ENCODE measurements at places on chromosomes 16 and 17.

GRCh38 chr17:7445619-7445968 lies 733 bp downstream of the CHRNB1 start:
- no peak for DNase-seq

GRCh38 chr17:78266231-78266631 lies 34.8 kb downstream of the TMEM235 start:
- DNase-seq, result no peak

- DNase-seq, result no peak
These were observed 81.5 kb downstream of the MYO1D start for GRCh38 chr17:32795339-32795979.

DNA sequence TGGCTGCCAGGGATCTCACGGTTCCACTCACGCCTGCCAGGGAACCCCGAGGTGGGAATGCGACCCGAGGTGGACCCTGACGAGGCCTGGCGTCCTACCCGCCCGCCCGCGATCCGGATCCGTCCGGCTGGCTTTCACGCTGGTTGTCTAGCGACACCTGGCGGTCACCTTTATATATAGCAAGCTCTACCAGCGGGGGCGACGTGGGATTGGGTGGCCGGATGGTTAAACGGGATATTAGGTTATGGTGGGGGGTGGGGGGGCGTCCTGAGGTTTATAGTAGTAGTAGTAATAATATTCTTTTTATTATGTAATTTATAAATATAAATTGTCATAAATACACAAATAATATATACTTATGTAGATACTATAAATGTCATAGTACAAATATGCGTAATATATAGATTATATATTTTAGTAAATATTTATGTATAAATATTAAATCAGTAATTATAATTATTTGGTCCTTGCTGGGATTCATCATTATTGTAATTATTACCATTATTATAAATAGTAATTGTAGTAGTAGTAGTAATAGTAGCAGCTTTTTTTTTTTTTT lies 136.9 kb downstream of the KCNJ12 start:
- DNase-seq, result peak; percentile 55

- no peak for DNase-seq
These were observed 76.1 kb upstream of the SDK2 start for GRCh38 chr17:73720187-73720834.

- peak; percentile 49 for DNase-seq
These were observed 99.3 kb upstream of the C17orf78 start for GRCh38 chr17:37276475-37276874.

DNA sequence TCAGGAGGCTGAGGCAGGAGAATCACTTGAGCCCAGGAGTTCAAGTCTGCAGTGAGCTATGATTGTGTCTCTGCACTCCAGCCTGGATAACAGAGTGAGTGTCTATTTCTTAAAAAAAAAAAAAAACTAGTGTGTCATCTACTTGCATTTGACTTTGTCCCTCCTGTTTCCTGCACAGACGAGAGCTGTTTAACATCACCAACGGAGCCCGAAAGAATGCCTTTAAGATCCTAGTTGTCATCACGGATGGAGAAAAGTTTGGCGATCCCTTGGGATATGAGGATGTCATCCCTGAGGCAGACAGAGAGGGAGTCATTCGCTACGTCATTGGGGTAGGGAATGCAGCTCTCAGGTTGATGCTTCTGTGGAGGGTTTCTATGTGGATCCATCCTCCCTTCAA lies 13.4 kb downstream of the ITGAM start:
- no peak for DNase-seq

GRCh38 chr16:47395733-47396498 lies 64.9 kb downstream of the ITFG1 start:
- DNase-seq, result no peak

GRCh38 chr17:62895320-62896301 lies 70.4 kb upstream of the TANC2 start:
- no peak for DNase-seq

GRCh38 chr17:38544175-38544838 lies 61.4 kb downstream of the SRCIN1 start:
- no peak for DNase-seq

GRCh38 chr16:2675021-2675420 lies 7.3 kb upstream of the KCTD5 start:
- no peak for DNase-seq

DNA sequence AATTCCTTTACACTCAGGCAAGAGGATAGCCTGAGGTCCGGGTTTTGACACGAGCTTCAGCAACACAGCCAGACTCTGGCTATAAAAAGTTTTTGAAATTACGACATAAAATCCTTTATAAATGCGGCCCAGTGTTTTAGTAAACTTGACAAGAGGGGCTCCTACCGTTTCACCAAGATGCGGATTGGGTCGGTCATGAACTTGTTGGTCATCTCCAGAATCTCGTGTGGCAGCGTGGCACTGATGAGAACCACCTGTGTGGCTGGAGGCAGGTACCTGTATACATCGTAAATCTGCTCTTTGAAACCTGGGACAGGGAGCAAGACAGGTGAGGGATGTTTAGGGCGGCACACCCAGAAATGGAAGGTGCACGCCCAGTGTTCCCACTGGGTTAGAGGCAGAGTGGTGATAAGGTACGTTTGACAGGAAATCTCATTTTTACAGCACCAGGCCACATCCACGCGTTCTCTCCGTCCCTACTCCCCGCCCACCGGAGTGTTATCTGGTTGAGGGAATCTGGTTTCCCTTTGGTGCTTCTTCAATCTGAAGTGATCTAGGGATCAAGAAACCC lies 8.0 kb downstream of the EIF4A3 start:
- DNase-seq, result no peak

GRCh38 chr17:7484919-7485377 lies 782 bp downstream of the POLR2A start:
- DNase-seq, result no peak

- no peak for DNase-seq
These were observed 34.0 kb downstream of the CPNE2 start for GRCh38 chr16:57126411-57126810.

- DNase-seq, result no peak
These were observed 13.5 kb downstream of the PRCD start for GRCh38 chr17:76553178-76553908.

- DNase-seq, result no peak
These were observed 23.9 kb downstream of the UNK start for GRCh38 chr17:75808549-75808904.

DNA sequence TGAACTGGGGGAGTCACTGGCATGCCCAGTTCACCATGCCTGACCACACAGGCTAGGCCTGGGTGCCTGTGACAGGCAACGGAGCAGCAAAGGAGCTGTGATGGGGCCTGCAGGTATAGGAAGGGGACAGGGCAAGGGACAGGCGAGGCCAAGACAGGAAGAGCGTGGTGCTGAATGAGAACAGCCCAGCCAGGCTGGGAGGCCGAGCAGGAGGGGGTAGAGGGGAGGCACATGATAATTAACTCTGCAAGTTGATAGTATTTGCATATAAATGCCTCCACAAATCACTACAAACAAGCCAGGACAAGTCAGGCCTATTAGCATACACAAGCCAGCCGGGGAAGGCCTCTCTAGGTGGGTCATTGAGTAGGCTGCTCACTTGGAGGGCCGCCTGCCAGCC lies 7.8 kb downstream of the ZFHX3 start:
- no peak for DNase-seq

DNA sequence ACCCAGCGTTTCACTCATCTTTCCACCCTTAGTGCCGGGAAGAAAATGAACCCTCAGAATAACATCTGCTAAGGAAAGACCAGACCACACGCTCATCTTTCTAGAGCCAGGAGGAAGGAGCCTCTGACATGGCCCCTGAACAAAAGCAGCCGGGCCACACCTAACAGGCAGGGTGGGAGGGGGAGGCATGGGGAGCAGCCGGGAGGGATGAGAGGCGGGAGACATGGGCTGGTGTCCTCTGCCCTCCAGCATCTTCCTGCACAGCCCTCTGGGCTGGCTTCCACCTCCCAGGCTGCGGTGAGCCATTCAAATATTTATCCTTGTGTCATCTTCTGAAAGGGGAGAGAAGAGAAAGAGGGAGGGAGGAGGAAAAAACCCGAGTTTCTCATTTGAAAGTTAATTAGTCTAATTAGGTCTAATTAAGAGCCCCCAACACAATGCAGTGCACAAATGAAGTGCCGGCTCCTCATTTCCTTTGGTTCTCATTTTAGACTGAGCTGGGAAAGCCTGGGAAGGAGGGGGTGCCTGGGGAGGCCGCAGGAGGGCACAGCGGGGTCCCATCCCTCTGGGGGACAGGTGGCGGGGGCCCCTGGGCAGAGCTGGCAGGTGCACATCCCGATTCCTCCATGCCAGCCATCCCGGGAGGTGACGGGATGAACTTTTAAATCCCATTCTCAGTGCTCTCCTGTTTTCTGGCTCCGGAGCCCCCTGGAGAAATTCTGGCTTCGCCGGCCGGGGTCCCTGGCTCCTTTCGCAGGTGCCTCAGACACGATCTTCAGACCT lies 90.5 kb downstream of the ENGASE start:
- no peak for DNase-seq

- DNase-seq, result no peak
These were observed 907.5 kb downstream of the CDH8 start for GRCh38 chr16:61128545-61129323.

DNA sequence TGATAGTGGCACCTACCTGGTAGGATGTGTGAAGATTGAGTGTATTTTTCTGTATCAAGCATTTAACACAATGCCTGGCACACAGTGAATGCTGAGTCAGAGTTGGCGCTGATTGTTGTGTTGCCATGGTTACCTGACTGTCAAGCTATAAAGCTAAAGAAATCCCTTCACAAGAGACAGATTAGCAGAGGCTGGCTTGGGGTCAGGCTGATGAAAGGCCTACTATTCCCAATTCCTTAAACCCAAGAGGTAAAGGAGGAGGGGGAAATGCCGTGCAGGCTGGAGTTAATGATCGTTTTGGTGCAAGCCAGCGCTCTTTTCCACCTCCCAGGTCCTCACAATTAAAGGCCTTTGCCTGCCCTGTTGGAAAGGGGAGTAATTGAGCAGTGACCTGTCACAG lies 5.9 kb downstream of the CLEC19A start:
- DNase-seq, result peak; percentile 7

- DNase-seq, result no peak
These were observed 6.1 kb upstream of the HIC1 start for GRCh38 chr17:2048805-2049204.

- DNase-seq, result no peak
These were observed 79.8 kb downstream of the TBC1D16 start for GRCh38 chr17:79955691-79956440.

DNA sequence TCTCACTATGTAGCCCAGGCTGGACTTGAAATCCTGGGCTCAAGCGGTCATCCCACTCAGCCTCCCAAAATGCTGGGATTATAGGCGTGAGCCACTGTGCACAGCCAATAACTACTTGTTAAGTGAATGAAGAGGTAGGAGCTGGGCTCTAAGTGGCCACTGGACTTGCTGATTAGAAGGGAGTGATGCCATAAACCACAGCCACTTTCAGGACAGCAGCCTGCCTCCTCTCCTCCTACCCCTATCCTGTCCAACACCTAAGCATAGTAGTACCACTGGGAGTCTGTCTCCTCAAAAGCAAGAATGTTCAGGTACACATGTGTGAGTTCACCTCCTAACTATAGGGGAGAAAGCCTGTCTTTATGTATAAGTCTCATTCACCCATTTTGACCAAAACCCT lies 12.2 kb upstream of the COG7 start:
- no peak for DNase-seq

GRCh38 chr17:75524269-75524969 lies 1.1 kb upstream of the LLGL2 start:
- no peak for DNase-seq

- no peak for DNase-seq
These were observed 41.0 kb upstream of the MSI2 start for GRCh38 chr17:57215317-57215716.

DNA sequence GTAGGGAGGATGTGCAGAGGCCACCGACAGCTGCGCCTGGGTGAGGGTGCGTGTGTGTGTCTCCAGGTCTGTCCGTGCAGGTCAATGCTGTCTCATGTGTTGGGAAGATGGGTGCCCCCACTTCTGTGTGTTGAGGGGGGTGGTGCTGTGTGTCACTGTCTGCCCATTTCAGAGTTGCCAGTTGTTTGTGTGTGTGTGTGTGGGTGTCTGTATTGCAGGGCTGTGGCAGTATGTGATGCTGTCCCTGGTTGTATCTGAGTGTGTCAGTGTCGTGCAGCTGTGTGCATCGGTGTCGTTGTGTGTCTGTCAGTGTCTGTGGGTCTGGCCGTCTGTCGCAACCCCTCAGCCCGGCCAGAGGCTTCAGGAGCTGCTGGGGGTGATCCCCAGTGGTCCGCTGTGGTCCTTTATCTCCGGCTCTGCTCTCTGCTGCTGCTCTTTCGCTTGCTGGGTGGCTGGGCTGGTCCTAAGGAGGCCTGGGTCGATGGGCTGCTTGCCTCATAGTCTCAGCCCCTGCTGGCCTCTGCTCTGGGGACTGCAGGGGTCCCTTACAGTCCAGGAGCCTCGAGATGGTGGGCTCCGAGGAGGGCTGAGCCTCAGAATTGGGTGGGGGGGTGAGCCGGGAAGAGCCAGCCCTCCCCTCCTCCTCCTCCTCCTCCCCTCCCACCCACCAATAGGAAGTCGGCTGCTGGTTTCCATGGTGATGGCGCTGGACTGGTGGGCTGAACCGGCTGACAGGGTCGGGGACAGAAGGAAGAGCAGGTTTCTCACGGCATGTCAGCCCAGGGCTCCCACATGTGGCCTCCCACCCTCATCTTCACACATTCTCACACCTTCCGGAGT lies at the start of gene TSPOAP1:
Gene TSPOAP1, minus strand, starts transcription at position 601 of the 840 bp plus-strand sequence. CDS start 875 bp downstream, outside the sequence.
- no peak for DNase-seq

GRCh38 chr16:84593825-84594724 lies 23.8 kb downstream of the COTL1 start:
- DNase-seq, result no peak

DNA sequence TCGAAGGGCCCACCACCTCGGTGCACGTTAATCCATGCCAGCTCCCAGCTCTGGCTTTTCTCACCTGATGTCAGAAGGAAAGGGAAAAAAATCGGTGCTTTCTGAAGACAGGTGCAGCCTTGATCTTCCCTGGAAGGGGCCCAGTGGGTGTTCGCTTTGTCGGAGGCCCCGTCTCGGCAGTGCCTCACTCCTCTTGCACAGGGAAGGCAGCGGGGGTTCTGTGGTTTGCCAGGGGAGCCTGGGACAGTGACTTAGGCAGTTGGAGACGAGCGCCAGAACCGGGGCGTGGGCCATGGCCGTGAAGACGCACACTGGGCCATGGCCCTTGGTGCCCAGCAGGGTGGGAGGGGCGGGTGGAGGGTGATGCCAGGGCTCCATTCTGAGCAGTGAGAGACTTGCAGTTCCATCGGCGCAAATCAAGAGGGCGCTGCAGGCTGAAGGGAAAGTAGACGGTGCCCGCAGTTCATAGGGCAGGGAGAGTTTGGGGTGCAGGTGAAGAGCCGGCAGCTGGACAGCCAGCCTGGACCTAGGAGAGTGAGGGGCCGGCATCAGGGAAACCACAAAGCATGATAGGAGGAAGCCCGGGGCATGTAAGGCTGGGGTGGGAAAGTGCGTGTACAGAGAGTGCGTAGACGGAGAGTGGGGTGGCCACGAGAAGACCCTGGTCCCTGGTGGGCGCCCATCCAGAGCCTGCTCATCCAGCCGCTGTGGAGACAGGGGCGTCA lies 101.3 kb upstream of the CHMP6 start:
- DNase-seq, result no peak

GRCh38 chr16:67461600-67462278 lies 19.2 kb downstream of the ATP6V0D1 start:
- DNase-seq, result peak; percentile 87

GRCh38 chr17:1695365-1695764 lies 10.7 kb upstream of the PRPF8 start:
- no peak for DNase-seq

GRCh38 chr17:50693036-50693682 lies 14.6 kb downstream of the ANKRD40 start:
- peak; percentile 78 for DNase-seq

GRCh38 chr16:65675161-65675560 lies 553.3 kb upstream of the CDH11 start:
- no peak for DNase-seq

GRCh38 chr16:26816266-26816665 lies 250.5 kb upstream of the C16orf82 start:
- no peak for DNase-seq
